Mammary epithelial cell (primary cell): ENCODE measurements at places on chromosomes 6 and 20.

GRCh38 chr6:159174263-159174969, 5.2 kb downstream of the FNDC1 start:
- peak; percentile 46 for DNase-seq

DNA sequence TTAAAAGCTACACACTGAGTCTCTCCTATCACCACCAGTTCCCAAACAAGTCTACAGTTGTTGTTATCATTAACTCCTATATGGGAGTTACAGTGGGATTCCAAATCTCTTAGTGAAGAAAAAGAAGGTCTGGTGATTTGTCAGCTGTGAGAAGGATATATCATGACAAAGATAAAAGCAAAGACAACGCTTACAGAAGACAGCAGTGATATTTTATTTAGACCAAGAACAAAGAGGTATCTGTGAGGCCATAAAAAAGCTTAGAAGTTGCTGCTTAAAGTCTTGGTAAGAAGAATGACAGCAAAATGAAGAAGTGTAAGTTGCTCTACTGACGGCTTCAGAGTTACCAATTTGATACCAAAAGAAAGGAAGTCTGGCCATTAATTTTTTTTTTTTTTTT, 47.2 kb downstream of the CHD6 start:
- no peak for DNase-seq

DNA sequence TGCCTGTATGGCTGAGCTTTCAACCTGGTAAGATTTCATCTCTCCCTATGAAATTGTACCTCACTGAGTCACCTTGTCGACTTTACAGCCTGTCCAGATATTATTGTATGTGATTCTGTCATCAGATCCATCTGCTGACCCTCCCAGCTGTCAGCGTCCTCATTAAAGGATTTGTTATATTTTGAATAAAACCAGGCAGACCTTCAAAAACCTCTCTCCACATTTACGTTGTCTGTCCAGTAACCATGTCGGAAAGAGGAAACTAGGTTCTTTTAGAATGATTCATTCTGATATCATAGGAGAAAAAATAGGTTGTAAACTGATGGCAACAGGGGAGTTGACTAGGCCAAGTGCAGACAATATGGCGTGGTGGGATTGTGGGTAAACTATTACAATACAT, 38.5 kb downstream of the TSPYL4 start:
- no peak for DNase-seq

DNA sequence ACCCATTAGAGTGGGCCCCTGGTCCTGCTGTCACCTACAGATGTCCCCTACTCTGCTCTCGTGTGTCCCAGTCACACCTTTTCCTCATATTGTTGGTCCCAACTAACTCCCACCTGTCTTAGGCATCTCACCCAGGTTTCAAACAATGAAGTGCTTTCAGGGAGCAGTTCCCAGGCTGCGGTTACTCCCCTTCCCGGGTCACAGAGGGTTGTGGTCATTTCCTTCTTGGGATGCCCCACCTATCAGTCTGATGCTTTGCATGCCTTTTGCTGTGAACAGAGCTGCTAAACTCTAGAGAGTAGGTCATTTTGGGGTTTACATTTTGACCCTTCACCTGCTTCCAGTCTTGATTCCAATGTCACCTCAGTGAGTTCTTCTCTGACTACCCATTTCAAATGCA, 181.6 kb downstream of the CDC5L start:
- no peak for DNase-seq

- DNase-seq: no peak
These were observed 13.8 kb upstream of the GJE1 start for GRCh38 chr6:142118925-142119324.

GRCh38 chr20:15564981-15565380, 1008.3 kb downstream of the KIF16B start:
- DNase-seq: no peak

DNA sequence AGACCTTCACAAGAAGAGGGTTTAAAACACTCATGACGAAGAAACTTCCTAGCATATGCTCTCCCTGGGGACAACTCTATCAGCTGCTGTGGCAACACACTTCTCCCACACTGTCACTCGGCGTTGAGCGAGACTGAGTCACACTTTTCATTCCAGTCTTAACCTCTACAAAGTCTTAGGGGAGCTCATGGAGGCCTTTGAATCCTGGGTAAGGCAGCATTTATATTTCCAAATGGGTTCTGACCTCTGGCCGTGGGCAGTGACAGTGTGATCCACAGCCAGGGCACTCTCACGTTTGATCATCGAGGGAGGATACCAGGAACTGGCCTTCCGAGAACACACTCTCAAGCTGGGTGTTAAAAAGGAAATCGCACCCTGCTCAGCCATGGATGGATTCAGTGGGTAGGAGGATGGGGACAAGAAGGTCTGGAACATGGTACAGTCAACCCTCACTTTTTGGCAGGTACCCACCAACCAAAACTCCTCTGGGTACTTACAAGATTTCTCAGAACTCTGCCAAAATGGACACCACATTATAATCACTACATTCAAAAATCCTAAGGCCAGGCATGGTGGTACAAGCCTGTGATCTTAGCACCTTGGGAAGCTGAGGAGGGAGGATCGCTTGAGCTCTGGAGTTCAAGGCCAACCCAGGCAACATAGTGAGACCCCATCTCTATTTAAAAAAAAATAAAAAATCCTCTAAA, 19.6 kb downstream of the RRBP1 start:
- DNase-seq: no peak

DNA sequence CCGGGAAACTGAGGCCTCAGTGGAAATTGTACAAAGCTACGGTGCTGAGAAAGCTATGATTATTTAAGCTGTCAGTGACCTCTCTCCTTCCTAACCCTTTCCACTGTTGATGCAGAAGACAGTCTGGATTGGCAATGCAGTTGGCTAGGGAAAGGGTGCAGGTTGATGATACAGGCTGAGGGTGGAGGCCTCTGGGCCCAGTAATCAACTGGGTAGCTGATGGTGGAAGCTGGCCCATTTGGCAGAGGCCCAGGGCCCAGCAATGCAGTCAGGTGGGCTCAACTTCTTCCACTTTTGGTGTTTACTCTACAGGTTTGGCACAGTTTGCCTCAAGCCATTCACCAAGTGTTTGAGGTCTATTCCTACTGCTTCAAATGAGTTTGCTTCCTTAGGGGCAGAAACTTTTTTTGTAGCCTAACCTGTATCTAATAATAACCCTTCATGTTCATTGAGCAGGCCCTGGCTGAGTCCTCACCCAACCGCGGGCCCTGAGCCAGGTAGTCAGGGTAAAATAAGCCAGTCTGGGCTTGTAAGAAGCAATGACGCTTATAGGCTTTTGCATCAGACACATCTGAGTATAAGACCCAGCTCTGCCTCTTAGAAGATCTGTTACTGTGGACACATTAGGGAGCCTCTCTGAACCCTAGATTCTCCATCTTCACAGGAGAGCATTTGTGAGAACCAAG, 12.1 kb downstream of the BCL2L1 start:
- DNase-seq: peak; percentile 98

DNA sequence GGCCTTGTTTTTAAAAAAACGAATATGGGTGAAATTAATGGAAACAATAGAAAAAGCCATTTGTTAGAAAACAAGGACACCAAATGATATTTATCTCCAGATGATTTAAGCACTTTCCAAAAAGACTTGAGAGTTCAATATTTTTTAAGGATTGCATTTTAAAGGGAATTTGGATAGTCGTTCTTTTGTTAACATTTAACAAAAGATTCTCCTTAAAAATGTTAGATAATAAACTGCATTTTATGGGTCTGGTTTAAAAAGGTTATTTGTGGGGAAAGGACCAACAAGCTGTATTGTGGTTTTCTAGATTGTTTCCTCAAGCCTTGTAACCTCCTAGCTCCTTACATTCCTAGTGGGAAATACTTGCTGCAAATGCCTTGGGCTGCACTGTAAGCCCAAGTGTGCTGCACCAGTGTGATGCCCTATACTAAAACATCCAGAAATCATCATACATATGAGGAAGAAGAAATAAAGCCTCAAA, 1.5 kb upstream of the PHIP start:
- DNase-seq: no peak

GRCh38 chr6:134002821-134003220, 49.6 kb downstream of the SLC2A12 start:
- peak; percentile 66 for DNase-seq
